ENCODE measurements at places on chromosomes 7 and 10.

DNA sequence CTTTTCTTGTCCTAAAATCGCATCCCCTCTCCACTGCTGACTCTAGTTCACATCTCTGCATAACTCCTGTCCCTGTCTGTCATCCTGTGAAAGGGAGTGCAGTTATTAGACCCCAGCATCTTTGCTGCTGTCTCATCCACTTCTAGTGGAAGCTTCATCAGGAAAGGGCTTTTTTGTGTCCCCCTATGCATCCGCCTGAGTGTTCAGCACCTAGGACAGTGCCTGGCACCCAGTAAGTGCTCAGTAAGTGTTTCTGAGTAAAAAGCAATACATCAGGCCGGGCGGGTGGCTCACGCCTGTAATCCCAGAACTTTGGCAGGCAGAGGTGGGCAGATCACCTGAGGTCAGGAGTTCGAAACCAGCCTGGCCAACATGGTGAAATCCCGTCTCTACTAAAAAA is 211.8 kb upstream of the FOXK1 start:
- DNase-seq = no peak

DNA sequence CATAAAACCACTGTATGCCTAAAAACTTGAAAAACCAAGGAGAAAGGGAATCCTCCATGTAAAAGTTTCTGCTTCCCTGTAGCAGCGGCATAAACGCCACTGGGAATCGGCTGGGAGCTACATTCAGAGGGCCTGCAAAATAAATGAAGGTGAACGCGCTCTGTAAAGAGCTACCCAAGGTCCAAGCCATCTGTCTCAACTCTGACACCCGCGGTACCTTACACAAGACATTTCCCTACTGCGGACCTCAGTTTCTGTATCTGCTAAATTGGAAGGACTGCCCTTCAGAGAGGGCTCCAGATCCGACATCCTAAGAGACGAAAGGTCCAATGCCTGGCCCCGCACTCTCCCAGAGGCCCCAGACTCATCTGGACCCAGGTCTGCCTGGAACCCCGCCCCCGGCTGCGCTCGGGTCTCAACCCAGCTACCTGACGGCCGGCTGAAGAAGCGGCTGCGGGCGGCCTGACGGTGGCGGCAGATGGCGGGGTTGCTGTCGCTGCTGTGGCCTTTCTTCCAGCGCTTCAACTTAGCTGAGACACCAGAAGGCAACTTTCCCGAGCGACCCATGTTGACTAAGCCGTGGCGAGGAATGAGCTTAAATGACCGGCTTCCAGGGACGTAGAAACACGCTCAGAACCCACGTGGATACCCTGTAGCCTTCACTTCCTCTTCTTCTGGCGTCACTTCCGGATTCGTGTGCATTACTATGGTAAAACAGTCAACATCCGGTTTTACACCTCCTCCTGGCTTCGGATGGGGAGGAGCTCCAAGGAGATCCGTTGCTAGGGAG is at the start of gene RRP12:
Gene RRP12, minus strand, starts transcription at position 676 of the 790 bp plus-strand sequence. Its CDS starts 109 bp downstream, at position 567.
- peak; percentile 100 for DNase-seq

DNA sequence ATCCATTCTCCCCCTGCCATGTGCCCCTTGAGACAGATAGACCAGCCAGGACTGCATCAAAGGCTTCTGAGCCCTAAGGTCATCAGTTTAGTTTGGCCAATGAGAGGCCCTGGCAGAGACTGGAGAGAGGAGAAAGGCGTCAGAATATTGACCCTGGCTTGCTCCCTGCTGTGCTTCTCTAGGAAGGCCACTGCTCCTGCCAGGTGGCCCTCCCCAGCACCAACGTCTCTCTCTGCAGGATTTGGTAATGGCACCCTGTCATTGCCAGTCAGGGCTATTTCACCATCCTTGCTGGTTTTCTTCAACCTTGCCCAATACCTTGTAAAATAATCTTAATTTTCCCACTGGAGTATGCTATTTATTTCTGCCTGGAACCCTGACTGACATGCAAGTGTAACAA is 38.8 kb upstream of the ZRANB1 start:
- no peak for DNase-seq

DNA sequence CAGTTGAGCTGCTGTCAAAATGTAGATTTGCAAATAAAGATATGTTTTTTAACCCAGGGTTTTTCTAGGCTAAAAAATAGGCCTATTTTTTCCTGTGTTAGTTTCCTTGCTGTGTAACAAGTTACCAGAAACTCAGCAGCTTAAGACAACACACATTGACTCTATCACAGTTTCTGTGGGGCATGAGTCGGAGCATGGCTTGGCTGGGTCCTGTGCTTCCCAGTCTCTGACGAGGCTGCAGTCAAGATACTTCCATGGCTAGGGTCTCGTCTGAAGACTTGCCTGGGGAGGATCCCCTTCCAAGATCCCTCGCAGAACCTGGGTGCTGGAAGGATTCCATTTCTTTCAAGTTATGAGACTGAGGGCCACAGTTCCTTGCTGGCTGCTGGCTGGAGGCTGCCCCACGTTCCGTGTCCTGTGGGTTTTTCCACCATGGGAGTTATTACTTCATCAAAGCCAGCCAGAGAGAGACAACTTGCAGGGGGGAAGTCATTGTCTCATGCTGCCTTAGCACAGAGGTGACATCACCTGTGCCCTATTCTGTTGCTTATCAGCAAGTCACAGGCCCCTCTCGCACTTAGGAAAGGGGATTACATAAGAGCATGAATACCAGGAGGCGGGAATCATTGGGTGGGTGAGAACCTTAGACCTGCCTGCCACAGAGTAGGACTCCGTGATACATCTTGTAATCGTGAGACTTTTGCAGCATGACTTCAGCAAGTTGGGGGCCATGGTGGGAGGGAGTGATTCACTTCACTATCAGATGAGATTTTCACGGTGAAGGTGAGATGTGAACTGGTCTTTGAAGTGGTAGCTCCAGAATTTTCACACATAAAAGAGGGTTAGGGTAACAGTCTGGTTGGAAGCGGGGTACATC is 77.9 kb downstream of the CCNY start:
- DNase-seq = no peak

- no peak for DNase-seq
These were observed 823 bp downstream of the COPG2 start for GRCh38 chr7:130667593-130668257.

GRCh38 chr10:93630625-93631557 is 18.6 kb downstream of the PDE6C start:
- no peak for DNase-seq

DNA sequence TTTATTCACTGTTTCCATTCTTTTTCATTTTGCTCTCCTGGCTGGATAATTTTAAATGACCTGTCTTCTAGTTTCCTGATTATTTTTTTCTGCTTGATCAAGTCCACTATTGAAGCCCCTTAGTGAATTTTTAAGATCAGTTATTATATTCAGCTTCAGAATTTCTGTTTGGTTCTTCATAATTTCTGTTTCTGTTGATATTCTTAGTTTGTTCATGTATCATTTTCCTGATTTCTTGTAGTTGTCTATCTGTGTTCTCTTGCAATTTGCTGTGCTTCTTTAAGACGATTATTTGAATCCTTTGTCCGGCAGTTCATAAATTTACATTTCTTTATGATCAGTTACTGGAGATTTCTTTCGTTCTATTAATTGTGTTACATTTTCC is 75.2 kb upstream of the CCDC71L start:
- DNase-seq = no peak

- no peak for DNase-seq
These were observed 85.9 kb downstream of the SLIT1 start for GRCh38 chr10:97099868-97100267.

GRCh38 chr10:79111846-79112614 is 43.3 kb downstream of the ZMIZ1 start:
- DNase-seq = no peak

DNA sequence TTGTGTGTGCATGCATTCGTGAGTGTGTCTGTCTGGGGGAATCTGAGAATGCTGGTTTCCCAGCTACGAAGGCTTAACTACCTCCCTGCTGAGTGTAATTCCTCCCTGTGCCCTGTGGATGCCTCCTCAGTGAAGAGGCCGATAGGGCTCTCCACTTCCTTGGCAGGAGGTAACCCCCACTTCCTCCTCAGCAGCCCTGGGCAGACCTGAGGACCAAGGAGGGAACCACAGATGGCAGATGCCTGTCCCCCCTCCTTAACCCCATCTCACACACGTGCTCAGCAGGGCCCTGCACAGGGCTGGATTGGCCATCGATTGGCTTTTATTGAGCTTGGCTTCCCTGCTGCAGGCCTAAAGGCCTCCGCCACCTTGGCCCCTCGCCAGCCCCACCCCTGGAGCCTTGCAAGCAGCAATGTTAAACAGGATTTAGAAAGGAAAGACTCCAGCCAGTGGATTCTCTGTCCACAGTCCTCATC is 45.6 kb upstream of the LRRC4 start:
- DNase-seq = no peak

GRCh38 chr7:139362302-139362701 is 2.6 kb downstream of the LUC7L2 start:
- no peak for DNase-seq

DNA sequence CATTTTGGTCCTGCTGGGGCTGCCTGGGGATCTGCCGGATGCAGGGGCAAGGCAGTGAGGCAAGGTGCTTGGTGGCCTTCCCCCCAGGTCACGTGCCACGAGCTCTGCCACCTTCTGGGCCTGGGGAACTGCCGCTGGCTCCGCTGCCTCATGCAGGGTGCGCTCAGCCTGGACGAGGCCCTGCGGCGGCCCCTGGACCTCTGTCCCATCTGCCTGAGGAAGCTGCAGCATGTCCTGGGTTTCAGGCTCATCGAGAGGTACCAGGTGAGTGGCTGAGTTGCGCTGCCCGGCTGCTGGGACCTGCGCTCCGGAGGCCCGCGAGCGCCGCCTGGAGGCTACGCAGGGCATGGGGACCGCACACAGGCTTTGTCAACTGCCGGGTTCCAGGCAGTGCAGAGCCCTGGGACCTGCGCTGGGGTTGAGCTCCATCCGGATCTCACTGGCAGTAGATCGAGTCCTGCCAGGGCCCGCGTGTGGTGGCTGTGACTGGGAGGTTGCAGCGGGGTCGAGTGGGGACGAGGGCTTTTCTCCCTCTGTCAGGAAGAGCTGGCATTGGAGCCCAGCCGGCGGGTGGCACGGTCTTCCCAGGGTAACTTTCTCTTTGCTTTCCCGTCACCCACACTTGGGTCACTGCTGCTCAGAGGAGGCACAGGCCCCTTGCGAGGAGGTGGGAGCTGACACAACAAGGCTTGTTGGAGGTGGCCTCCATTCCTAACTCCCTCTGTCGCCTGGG is 21.7 kb downstream of the AMZ1 start:
- DNase-seq = no peak

DNA sequence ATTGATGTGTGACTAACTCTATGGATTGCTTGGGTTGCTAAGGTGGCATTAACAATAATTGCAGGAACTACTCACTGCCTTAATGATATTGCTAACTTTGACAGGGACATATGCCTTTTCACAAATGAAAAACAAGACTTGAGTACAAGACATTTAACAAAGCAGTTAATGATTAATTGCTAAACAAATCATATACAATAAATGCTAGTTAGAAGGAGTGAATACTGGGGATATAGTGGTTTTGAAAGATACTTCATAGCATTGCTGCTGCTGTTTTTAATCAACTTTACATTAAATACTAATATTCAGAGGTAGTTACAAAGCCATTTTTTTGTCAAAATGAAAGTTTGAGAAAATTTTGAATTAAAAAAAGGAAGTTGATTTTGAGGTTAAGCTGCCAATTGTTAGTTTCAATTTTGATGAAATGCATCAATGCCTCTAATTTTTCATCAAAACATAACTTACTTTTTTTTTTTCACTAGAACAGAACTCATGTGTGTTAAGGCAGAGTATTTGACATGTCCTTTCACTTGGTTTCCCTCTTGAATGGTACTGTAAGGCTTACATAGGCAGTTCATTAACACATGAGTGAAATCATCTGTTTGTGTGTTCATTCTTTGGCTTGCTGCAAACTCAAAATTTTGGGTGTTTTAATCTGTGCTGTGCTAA is 106.2 kb upstream of the SEMA3D start:
- DNase-seq = no peak

- DNase-seq = no peak
These were observed 406 bp downstream of the CBLL1 start for GRCh38 chr7:107744345-107744750.

- no peak for DNase-seq
These were observed 85.8 kb downstream of the LHFPL3 start for GRCh38 chr7:104414216-104414615.

DNA sequence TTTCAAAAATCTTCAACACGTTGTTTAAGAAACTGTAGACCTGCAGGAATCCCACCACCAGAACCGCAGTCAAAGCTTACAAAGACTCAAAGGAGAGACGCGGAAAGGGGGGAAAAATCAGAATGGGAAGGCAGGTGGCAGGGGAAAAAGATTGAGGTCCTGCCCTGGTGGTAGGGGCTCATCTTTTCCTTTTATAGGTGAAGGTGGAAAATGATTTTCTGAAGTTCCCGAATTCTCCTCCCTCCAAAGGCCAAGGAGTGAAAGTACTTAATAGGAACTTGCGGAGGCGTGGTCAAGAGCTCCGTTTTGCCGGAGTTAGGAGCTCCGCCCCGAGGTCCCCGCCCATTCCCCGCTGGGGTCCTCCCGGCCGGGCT is 724 bp downstream of the BBIP1 start:
- DNase-seq = peak; percentile 94

DNA sequence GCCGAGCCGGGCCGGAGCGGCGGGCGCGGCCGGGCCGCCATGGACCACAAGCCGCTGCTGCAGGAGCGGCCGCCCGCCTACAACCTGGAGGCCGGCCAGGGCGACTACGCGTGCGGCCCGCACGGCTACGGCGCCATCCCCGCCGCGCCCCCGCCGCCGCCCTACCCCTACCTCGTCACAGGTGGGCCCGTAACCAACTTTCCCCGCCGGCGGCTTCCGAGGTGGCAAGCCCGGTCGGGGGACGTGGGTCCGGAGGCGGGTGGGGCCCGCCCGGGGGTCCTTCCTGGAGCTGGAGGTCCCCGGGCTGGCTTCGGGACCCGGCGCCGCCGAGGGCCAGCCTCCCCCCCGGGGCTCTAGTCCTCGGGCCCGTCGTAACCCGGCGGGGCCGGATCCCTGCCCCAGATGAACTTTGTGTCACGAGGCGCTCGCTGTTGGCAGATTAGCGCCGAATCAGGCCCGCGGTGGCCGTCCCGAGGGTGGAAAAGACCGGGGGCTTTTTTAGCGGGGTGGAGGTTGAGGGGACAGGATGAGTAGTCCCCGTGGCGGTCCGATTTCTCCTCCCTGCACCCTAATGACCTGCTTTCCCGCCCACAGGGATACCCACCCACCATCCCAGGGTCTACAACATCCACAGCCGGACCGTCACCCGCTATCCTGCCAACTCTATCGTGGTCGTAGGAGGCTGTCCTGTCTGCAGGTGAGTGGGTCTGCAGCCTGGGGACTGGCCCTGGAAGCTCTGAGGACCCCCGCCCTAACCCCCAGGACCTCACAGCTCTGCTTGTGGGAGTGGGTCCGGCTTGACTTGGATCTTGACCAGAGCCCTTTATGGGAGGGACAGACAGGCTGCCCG is 496 bp downstream of the BRI3 start:
- no peak for DNase-seq
